ENCODE measurements at places on chromosomes 6 and 20.

GRCh38 chr6:107353773-107354382, 105.5 kb downstream of the PDSS2 start:
- no peak for DNase-seq

DNA sequence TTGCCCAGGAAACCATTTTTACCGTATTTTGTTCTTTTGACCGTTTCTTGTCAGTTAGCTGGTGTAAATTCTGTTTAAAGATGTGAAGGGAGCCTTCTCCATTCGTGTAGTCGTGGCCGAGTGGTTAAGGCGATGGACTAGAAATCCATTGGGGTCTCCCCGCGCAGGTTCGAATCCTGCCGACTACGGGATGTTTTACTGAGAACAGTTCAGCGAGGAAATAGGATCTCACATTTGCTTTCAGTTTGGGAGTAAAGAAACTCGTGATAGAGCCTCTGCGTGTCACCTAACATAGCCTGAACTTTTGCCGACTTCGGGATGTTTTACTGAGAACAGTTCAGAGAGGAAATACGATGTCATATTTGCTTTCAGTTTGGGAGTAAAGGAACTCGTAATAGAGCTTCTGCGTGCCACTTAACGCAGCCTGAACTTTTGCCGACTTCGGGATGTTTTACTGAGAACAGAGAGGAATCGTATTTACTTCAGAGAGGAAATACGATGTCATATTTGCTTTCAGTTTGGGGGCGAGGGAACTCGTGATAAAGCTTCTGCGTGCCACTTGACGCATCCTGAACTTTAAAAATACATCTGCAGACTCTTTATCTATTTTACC, 5.9 kb upstream of the ZNF184 start:
- peak; percentile 78 for DNase-seq

GRCh38 chr20:62796699-62797491, 622 bp downstream of the MRGBP start:
- peak; percentile 55 for DNase-seq

DNA sequence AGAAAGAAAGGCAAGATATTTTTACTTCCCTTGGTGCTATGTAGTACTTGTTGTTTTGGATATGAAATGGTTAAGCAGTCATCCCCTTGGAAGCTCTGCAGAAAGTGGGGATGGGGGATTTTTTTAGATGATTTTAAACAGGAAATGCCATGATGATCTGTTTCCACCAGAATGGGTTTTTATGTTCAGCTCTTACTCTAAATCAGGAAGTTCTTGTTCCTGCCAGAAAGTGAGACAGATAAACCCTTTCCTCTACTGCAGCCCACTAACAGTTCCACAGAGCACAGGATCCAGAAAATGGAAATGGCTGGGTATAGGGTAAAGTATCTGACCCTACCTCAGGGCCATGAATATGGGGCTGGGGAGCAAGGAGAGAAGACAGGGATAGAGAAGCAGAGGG, 32.1 kb upstream of the PPP1R3G start:
- no peak for DNase-seq

- DNase-seq, result no peak
Measured at GRCh38 chr20:24617080-24617432, 147.6 kb downstream of the SYNDIG1 start.

GRCh38 chr6:136371959-136372358, 82.3 kb upstream of the BCLAF1 start:
- DNase-seq, result no peak

DNA sequence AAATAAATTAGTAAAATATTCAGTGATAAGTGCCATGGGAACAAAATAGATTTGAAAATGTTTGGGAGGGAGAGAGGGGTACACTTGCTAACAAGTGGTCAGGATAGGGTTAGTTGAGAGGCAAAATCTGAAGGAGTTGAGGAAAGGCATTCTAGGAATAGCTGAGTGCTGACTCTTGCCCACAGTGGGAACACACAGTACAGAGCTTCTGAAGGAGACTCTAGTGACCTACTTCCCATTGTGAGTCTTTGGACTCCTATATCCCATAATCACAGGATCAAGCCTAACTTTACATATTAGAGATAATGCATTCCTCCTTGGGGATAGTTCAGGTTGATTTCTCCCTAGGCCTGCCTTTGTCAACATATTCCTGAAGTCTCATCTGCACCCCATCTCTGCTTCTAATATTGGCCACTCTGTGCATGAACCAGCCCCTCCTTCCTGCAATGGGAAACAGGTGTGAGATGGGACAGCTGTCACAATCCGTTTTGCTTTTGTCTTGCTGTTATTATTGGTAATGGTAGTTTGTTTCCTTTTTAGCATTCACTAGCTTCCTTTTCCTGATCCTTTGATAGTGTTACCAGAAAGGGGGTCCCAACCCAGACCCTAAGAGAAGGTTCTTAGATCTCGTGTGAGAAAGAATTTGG, 2.6 kb upstream of the TRIM38 start:
- no peak for DNase-seq

DNA sequence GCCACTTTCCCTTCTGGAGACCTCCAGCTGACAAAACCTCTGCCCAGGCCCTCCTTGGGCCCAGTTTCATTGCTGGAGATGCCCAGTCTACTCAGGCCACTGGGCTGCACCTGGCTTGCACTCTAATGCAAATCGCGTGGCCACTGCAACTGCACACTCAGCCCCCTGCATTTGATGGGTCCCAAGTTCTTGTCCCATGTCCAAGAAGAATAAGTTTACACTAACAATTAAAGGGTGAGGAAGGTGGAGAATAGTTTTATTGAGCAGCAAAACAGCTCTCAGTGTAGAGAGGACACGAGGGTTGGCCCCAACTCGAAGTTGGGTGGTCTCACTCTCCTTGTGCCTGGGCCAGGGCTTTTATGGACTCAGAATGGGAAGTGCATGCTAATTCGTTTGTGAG, 31.9 kb upstream of the THEMIS start:
- DNase-seq, result no peak

GRCh38 chr6:40874495-40874894, 164.5 kb downstream of the UNC5CL start:
- DNase-seq, result peak; percentile 34

GRCh38 chr6:107612762-107613415, 123.0 kb downstream of the SOBP start:
- DNase-seq, result no peak

GRCh38 chr6:34525431-34526175, 30.5 kb downstream of the SPDEF start:
- no peak for DNase-seq

- no peak for DNase-seq
Measured at GRCh38 chr6:30763618-30764489, 19.5 kb upstream of the IER3 start.

- no peak for DNase-seq
Measured at GRCh38 chr6:167576050-167576741, 250.5 kb upstream of the AFDN start.

- no peak for DNase-seq
Measured at GRCh38 chr6:167708501-167709094, 118.1 kb upstream of the AFDN start.

Measured in NCI-H526 (cell line).